Right hindlimb (tissue), 1 donor: ENCODE measurements at places on chromosomes 5 and 9.

DNA sequence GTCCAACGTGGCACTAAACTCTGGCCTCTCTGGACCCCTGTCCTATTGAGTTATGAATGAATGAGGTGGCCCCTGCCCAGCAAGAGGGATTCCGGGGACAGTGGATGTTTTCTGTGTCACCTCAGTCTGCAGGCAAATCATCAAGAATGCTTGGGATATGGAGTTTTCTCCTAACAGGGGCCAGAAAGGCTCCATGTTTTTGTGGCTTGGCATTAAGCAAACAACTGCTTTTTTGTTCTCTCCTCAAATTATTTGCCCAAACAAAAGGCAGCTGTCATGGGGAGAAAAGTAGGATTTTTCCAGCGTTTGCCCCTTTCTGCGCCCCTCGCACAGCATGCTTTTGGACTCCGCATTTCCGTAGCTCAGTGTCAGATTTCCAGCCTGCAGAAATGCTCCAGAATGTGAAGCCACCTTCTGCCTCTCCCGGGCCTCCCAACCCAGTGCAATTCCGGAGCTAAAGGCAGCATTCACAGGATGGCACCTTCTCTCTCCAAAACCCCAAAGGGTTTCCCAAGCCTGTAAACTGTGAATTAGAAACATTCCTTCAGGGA lies 553.3 kb downstream of the CCDC171 start:
- peak; percentile 77 for DNase-seq

- DNase-seq, result no peak
Measured at GRCh38 chr5:118776755-118777154, 211.6 kb downstream of the DTWD2 start.

DNA sequence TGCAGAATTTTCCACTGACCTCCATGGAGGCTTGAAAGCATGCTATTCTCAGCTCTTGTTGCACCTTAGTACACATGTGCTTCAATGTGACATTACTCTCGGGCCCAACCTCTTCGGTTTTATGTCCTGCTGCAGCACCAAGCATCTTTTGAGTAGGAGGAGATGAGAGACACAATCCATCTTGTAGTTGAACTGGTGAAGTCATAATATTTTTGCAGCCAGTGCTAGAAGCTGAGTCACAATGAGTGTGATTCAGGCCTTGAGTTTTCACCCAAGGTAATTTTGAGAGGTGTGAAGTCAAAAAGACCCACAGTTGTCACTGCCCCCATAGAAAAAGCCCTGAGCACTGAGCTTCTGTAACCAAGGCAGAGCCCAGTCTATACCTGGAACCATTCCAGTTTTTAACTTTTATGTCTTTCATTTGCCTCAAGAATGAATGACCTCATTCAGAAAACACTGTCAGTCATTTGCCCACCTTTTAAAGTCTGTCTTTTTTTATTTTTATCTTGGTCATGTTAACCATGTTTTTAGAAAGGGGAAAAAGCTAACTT lies 117.7 kb downstream of the ZNF462 start:
- no peak for DNase-seq

- no peak for DNase-seq
Measured at GRCh38 chr5:134902071-134902801, 2.7 kb upstream of the PCBD2 start.

DNA sequence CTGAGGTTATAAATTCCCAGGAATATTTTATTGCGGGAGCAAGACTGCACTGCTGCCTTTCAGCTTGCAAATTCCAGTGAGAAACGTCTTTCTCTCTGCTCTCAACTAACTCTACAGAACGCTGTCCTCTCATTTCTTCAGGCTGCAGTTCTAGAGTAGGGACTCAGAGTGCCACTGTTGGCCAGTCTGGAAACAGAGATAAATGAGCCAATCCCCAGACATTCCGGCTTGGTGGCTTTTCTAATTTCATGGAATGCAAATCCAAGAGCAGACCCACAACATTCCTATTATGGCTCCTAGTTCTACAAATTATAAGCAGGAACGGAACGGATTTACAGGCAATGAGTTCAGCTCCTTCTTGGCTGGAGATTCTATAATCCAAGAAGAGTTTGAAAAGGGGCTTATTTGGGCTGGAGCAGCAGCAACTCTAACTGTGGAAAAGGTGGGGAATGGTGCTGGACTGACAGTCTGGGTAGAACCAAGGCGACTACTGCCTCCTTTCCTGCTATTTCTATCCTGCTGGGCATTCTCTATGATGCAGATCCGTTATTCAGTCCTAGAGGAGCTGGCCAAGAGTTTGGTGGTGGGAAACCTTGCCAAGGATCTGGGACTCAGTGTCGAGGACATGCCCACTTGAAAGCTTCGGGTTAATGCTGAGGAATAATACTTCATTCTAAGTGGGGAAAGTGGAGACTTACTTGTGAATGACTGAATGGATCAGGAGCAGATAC lies 9.3 kb downstream of the PCDHGA12 start:
- DNase-seq, result no peak

GRCh38 chr5:109146591-109146990 lies 263.2 kb downstream of the PJA2 start:
- DNase-seq, result no peak

DNA sequence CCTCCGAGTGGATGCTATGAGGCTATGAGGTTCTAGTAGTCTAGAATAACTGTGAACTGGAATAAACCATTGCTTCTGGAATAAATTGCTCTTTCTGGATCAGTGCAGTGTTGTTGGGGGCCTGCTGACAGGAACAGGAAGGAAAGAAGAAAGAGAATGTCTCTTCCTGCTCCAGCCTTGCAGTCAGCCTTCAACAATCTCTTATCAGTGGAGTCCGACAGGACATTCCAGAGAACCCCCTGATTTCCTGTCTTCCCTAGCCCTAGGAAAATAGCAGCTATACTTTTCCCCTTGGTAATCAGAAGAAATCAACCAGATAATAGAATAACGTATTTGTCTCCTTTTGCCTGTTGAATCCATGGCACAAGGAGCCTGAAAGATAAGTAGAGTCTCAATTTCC lies 55.4 kb downstream of the WDR36 start:
- no peak for DNase-seq

GRCh38 chr5:87081511-87082372 lies 185.9 kb upstream of the RASA1 start:
- no peak for DNase-seq

- DNase-seq, result no peak
Measured at GRCh38 chr9:3256571-3257330, 269.1 kb downstream of the RFX3 start.

DNA sequence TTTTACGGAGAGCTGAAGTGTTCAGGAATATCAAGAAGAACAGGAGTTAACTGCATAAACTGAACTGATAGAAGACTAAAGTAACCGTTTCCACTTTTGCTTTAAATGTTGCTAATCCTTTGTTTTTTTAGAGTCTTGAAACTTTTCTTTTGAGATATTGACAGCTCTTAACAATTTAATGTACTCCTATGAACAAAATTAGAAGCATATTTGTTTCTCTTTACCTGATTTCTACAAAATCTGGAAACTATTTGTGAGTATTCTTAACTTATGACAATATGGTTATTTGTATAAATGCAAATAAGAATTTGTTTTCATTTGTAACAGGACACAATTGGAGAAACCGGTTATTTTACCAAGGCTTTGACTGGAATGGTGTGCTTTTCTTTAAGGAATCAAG lies 89.5 kb upstream of the FAM120A start:
- no peak for DNase-seq

DNA sequence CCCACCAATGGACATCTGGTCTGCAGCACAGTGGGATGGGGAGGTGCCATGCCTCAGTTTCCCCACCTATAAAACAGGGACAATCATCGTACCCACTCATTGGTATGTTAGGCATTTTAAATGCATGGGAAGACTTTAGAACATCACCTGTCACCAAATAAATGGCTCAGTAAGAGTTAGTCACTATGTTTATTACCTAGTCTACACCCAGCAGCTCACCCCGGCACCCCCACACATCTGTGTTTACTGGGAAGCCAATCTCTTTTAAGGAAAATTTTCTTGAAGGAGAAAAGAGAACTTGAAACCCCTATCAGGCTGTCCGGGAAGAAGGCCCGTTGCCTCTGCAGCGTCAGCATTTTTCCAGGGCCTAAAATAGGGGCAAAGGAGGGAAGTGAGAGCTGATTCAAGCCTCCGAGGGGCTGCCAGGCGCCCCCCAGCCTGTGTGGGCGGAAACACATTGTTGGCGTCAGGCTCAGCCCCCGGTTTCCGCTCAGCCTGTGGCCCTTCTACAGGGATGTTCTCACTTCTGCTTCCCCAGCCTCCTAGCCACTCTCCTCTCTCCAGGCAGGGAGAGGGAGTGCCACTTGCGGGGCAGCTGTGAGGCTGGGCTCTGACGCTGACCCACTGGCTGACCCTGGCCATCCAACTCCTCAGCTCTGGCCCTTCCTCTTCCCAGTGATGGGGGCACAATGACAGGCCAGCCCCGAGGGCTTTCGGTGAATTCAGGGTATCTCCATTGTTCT lies 4.6 kb downstream of the CSF1R start:
- DNase-seq, result peak; percentile 77

- no peak for DNase-seq
Measured at GRCh38 chr9:1492156-1492555, 442.0 kb downstream of the DMRT2 start.

DNA sequence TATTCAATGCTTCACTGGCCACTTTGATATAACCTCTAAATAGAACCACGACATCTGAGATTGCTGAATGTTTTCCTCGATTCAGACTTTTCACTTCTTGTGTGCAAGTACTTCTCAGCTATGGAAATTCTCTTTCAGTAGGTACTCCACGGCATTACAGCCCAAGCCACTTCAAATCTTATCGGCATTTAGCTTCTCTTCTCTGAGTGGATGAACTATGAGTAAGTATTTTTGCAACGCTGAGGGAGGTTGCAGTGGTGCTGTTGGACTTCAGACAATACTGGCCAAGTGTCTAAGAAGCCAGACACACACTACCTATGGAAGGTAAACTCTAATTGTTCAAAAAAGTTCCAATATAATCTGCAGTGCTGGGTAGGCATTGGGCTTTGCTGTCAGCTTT lies 60.1 kb downstream of the FBN2 start:
- DNase-seq, result no peak

DNA sequence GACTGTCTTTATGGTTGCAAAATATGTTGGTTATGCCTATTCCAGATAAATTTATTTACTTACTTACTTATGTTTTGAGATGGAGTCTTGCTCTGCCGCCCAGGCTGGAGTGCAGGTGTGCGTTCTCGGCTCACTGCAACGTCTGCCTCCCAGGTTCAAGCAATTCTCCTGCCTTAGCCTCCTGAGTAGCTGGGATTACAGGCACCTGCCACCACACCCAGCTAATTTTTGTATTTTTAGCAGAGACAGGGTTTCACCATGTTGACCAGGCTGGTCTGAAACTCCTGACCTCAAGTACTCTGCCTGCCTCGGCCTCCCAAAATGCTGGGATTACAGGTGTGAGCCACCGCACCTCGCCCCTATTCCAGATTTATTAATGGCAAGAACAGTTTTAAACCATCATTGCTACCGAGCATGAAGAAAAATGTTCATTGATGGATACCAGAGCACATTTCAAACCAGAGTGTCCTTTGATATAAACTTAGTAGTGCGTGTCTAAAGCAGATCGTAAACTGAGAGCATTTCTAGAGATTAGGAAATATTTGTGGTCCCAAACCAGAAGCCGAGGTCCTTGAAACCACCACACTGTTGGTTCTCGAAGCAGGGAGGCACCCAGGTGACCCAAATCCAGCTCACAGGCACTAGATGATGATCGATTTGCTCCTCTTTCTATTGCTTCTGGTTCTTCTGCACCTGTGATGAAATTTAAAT lies 85.2 kb downstream of the GRAMD2B start:
- DNase-seq, result no peak

DNA sequence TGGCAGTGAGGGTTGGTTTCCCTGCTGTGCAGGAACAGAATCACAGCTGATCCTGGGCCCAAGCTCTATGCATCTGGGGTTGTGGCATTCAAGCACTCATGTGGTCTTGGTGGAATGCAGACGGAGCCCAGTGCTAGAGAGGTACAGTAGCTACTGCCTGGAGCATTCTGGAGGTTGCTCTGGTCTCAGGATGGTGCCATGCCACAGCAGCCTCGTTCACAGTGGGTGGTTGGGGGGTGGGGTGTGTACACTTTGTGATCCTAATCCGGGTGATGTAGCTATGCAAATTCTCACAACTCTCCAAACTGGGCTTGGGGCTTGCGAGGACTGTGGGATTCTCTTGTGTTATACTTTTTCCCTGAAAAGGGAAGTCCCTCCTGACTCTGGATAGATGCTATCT lies 45.2 kb downstream of the FGD3 start:
- no peak for DNase-seq

GRCh38 chr5:177553671-177554429 lies 513 bp downstream of the FAM193B start:
- DNase-seq, result peak; percentile 56

GRCh38 chr5:16679863-16680262 lies 63.1 kb upstream of the RETREG1 start:
- DNase-seq, result no peak

- no peak for DNase-seq
Measured at GRCh38 chr5:180143656-180144364, 65.2 kb downstream of the RASGEF1C start.

DNA sequence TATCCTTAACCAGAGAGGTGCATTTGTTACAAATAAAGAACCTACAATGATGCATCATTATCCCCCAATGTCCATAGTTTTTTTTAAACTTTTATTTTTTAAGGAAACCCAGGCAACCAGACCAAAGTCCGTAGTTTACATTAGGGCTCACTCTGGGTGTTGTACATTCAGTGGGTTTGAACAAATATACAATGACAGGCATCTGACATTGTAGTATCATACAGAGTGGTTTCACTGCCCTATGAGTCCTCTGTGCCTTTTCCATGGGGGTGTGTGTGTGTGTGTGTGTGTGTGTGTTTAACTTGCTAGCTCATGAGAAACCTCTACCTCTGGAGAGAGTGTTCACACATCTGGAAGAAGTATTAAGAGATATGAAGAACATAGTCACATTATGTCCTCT lies 141.5 kb downstream of the KDM4C start:
- no peak for DNase-seq

DNA sequence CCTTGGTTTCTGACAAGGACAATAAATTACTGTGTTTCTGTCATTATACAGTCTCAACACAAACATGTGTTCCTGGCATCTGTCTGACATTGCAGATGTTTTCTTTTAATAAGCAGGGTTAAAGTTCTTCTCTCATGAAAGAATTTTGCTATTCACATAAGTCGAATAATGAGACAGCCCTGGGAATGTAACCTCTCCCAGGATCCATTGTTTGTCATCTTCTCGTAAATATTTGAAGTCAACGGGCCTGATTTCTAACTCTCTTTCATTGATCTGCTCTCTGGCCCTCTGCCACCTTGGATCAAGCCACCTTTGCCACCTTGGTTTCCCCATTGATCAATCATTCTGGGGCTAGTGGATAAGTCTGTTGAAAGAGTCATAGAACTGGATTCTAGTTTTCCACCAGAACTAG lies 12.9 kb upstream of the CAST start:
- DNase-seq, result no peak

DNA sequence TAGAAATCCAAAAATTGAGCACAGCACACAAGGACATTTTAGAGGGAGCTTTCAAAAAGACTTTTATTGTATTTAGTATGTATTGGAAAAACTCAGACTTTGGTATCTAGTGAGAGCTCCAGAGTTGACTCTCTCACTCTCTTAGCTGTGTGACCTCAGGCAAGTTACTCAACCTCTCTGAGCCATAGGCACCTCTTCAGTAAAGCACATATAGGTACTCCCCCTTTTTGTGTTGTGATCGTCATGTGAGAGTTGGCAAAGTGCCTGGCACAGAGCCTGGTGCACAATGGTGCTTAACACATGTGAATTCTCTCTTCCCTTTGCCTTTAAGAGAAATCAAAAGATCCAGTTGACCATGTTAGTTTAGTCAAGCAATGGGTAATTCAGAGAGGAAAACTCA lies 186.2 kb downstream of the TMEM38B start:
- no peak for DNase-seq

GRCh38 chr5:177520916-177521513 lies 4.3 kb upstream of the DDX41 start:
- DNase-seq, result peak; percentile 48
